Muscle of leg (tissue), 16 donors: ENCODE measurements at places on chromosomes 6 and 20. TPM values are rescaled to one million over a fixed set of nuclear protein-coding genes. Genes with fewer than 3 reads are reported as not detected.

The TNXB gene
- 108 TPM for total RNA-seq

The RAD21L1 gene
- not detected for total RNA-seq

The HLA-DRB1 gene
- 16.8 TPM for total RNA-seq

The BPIFA1 gene
- total RNA-seq: not detected

The RPP40 gene
- 14.9 TPM for total RNA-seq

The RGS17 gene
- total RNA-seq: 0.53 TPM

The CDH4 gene
- total RNA-seq: 0.66 TPM

The MMP24 gene
- total RNA-seq: 0.27 TPM

The HNF4A gene
- total RNA-seq: under 0.01 TPM

The TTLL9 gene
- 0.09 TPM for total RNA-seq

The SLC26A8 gene
- total RNA-seq: not detected

The GSTA2 gene
- not detected for total RNA-seq

The GRIK2 gene
- 1.3 TPM for total RNA-seq

The DNMT3B gene
- 2.9 TPM for total RNA-seq

The CTCFL gene
- total RNA-seq: 0.04 TPM

The C6orf58 gene
- total RNA-seq: 0.09 TPM

The EGFL8 gene
- 28.9 TPM for total RNA-seq

The KHDC1 gene
- total RNA-seq: 2.3 TPM

The ADGB gene
- 0.04 TPM for total RNA-seq

The SLC29A1 gene
- 27.8 TPM for total RNA-seq

The NMBR gene
- 0.09 TPM for total RNA-seq

The GINS1 gene
- total RNA-seq: 5.2 TPM

The HLA-DPA1 gene
- 18.6 TPM for total RNA-seq

The ADTRP gene
- 0.22 TPM for total RNA-seq

The CYP24A1 gene
- 0.53 TPM for total RNA-seq

The OR12D3 gene
- total RNA-seq: not detected

The GHRH gene
- total RNA-seq: not detected

The TRIM38 gene
- 4.8 TPM for total RNA-seq

The FABP7 gene
- 0.66 TPM for total RNA-seq

The SPATS1 gene
- not detected for total RNA-seq
